ENCODE measurements at places on chromosomes 3 and 15.

DNA sequence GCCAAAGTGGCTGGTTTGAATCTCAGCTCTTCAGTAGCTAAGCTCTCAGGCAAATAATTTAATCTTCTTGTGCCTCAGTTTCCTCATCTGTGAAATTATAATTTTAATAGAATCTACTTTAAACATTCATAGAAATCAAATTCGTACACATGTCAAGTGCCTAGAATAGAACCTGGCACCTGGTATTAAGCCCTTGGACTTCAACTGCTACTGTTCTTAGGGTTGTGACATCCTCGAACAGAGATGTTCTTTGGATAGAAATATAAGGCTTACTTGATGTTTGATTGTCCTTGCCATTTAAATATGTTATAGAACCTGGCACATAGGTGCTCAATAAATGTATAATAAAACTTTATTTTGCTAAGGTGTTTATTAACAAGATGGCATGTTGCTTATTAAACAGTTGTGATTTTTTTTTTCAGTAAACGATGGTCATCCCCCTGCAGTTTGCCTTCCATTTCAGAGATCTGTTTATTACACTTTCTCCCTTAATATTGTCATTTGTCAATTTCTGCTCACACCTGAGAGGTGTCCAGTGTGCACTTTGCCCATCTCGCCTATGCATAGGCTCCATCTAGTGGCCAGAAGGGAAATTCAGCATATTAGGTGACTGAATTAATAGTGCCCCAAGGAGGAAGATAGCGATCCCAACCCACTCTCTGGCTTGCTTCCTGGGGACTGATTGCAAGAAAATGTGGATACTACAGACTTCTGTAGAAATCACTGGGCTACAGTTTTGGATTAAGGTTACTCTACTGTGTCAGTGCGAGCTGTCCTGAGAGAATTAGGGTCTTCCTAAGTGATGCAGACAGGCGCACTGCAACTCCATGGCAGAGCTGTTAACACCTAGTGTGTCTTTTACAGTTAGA lies 10.7 kb downstream of the IGF1R start:
- peak; percentile 64 for DNase-seq

DNA sequence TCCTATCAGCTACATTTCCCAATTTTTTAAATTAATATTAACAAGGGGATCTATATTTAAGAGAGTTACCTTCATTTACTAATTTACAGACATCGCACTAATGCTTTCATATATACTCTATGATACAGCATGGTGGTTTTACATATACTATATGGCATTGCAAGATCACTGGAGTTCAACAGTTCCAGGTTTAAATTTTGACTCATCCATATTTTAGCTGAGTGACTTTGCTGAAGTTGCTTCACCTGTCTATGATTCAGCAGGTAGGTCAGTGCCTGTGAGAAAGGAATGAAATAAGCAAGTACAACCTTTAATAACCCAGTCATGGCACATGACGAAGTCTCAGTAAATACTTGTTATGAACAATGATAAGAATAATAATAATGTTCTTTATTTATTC lies 211.1 kb downstream of the P3H2 start:
- no peak for DNase-seq

- no peak for DNase-seq
Observed at GRCh38 chr3:143830063-143830462, 18.2 kb downstream of the SLC9A9 start.

DNA sequence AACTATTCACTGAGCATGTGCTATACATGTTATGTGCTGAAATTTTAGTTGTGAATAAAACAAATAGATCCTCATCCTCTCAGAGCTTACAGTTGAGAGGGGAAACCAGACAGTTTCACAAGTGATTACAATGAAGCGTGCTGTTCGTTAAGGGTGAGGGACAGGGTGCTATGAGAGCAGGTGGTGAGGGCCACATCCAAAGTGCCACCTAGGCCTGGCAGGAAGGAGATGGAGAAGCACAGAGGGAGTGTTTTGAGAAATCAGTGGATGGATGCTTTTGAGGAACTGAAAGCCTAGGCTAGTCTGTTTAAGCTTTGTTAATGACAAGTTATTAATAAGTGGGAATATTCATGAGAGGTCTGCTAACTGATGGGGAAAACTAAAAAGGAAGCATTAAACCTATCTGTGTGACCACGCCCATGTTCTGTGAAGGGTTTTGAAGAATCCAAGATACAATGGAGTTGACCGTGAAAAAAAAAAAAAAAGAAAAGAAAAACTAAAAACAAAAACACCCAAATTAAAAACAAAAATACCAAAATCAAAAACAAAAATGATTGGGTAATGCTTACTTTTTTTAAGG lies 7.3 kb downstream of the MCTP2 start:
- no peak for DNase-seq

DNA sequence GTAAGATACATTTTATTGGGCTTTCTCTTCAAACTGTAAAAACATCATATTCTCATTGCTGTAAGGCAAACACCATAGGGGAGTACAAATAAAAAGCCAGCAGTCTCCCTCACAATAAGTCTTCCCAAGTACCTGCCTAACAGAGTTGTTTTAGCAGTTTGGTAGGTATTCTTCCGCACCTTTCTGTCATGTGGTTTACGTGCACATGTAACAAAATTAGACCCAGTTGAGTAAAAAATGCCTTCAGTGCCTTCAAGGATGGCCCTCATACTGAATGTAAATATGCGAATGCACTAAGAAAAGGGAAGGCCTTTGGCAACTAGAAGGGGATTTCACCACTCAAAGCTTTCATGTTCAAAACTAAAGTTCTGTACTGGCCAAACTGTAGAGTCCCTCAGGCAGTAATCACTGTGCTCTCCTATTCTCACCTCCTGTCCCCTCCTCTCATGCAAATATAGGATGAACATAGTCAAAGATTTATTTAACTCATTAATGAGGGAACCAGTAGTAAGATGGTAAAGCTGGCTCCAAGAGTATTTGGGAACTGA lies 26.4 kb downstream of the USP3 start:
- no peak for DNase-seq

DNA sequence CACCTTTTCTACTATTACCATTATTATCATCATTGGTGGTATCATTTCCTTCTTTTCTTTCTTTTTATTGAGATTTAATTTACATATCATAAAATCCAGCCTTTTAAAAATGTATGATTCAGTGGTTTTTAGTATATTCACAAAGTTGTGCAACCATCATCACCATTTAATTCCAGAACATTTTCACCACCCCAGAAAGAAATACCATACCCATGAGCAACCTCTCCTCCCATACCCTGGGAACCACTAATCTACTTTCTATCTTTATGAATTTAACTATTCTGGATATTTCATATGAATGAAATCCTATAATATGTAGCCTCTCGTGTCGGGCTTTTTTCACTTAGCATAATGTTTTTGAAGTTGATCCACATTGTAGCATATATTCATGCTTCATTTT lies 29.1 kb downstream of the AAGAB start:
- peak; percentile 79 for DNase-seq

- peak; percentile 86 for DNase-seq
Observed at GRCh38 chr3:40179016-40179415, 130.5 kb upstream of the EIF1B start.

DNA sequence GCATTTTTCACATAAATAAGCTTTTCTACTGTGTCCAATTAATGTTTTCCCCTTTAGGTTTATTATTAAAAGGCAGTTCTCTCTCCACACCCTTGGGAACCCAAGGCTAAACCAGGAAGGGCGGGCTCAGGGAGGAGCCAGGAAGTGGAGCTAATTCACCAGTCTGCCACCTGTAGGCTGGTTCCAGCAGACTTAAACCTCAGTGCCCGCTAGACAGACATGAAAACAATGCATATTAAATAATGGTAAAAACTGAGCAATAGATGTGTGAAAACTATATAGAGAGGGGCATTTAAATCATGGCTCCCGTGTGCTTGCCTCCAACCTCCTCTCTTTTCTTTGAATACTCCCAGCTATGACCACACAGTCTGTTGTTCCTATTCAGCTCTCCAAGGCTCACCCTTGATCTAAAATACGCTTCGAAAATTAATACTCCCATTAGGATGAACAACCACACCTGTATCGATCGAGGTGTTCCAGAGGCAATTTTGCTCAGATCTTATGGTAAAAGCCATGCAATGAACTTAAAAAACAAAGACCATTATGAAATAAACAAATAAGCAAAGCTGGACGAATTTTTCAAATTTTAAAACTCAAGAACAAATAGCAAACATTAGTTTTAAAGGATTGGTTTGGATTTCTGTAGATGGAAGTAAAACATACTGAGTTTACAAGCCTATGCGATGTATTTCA lies 253.3 kb downstream of the TJP1 start:
- DNase-seq: peak; percentile 22
